Lower lobe of right lung (tissue), 2 donors: ENCODE measurements at places on chromosomes 1 and 21. TPM values are rescaled to one million over a fixed set of nuclear protein-coding genes. Genes with fewer than 3 reads are reported as not detected.

- no peak overlapping the region for H3K27ac ChIP-seq
- peaks cover 9% of the 10 kb centered on the region for H3K36me3 ChIP-seq
These were observed 128.1 kb downstream of the PLXNA2 start for GRCh38 chr1:208115924-208116640.

INSRR gene
- total RNA-seq: not detected

CYP4A22 gene
- not detected for total RNA-seq

- H3K36me3 ChIP-seq: no peaks in the 10 kb centered on the region
- no peak overlapping the region for H3K4me3 ChIP-seq
- no peaks in the 10 kb centered on the region for H3K27me3 ChIP-seq
- H3K4me1 ChIP-seq: no peaks in the 10 kb centered on the region
- no peak overlapping the region for H3K27ac ChIP-seq
These were observed 6.3 kb upstream of the ERVH48-1 start for GRCh38 chr21:42931560-42932235.

DNA sequence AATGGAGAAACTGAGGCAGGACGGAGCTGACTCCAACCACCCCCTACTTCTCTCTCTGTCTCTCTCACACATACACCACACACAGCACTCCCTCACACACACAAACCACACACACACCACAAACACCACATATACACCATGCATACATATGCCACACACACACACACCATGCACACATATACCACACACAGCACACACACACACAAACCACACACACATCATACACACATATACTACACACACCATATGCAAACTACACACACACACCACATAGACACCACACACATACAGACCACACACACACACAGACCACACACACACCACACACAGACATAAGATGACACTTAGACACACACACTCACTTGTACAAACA lies 94.3 kb downstream of the RIPK4 start:
- no peak overlapping the region for H3K4me3 ChIP-seq
- no peaks in the 10 kb centered on the region for H3K36me3 ChIP-seq
- DNase-seq: no peak

LRRC53 gene
- total RNA-seq: not detected

GRCh38 chr1:110597966-110598365 lies 8.2 kb downstream of the KCNA2 start:
- H3K4me1 ChIP-seq: no peaks in the 10 kb centered on the region
- H3K27ac ChIP-seq: no peak overlapping the region
- no peaks in the 10 kb centered on the region for H3K36me3 ChIP-seq
- peaks cover 12% of the 10 kb centered on the region for H3K27me3 ChIP-seq
- DNase-seq: no peak

DNA sequence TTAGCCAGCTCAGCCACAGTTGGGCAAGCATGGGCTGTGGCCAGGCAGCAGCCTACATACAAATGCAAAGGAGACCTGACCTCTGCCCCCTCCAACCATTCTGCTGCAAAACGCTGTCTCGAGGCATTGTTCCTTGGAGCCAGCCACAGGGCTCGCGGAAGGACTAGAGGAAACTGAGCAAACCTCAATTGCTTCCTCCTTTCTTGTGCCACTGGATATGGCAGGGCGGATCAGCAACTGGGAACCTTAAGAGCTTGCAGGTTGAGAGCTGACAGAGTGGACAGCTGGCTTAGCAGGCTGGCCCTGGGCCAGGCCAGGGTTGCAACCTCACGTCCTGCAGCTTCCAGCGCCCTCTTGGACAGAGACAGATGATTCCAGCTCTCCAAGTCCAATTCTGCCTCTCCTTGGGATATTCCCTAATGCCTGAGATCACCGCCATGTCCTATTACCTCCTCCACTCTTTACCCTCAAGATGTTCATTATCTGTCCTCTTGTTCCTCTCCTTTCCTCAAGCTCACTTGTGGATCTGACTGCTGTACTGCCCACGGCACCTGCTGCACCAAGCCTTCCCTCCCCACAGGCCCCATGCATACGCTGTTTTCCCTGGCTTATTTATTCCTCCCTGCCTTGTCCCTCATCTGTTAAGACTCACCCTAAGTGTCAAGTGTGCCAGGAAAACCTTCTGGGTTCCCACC lies 67.5 kb downstream of the SDC3 start:
- peak; percentile 70 for DNase-seq
- no peaks in the 10 kb centered on the region for H3K36me3 ChIP-seq
- no peak overlapping the region for H3K27ac ChIP-seq
- H3K4me1 ChIP-seq: peaks cover 13% of the 10 kb centered on the region
- no peaks in the 10 kb centered on the region for H3K27me3 ChIP-seq

FTCD gene
- 1.5 TPM for total RNA-seq

DNA sequence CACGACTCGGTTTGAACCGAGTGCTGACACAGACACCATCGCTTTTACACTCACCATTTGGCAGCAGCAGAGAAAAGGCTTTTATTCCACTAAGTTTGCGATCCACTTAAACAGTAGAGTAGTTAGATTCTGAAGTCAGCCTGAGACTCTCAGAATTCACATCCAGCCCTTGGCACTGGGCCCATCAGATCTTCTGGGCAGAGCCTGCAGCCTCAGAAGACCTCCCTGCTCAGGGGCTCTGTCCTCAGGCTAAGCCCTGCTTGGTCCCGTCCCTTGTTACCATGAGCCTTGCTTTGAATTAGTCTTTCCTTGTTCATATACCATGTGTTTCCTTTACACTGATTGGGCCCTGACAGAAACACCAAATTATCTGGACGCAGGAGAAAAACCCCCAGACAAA lies 41.4 kb upstream of the AJAP1 start:
- H3K4me3 ChIP-seq: no peak overlapping the region
- DNase-seq: no peak
- H3K27me3 ChIP-seq: peaks cover 2% of the 10 kb centered on the region
- no peaks in the 10 kb centered on the region for H3K4me1 ChIP-seq

- H3K27ac ChIP-seq: peak overlapping the region; percentile 32
- DNase-seq: no peak
These were observed 83.3 kb downstream of the DISP1 start for GRCh38 chr1:222898191-222898527.

GRCh38 chr1:59317780-59318179 lies 20.9 kb downstream of the FGGY start:
- no peak overlapping the region for H3K27ac ChIP-seq
